ENCODE measurements at places on chromosomes 2 and 18. TPM values are rescaled to one million over a fixed set of nuclear protein-coding genes. Genes with fewer than 3 reads are reported as not detected.

DNA sequence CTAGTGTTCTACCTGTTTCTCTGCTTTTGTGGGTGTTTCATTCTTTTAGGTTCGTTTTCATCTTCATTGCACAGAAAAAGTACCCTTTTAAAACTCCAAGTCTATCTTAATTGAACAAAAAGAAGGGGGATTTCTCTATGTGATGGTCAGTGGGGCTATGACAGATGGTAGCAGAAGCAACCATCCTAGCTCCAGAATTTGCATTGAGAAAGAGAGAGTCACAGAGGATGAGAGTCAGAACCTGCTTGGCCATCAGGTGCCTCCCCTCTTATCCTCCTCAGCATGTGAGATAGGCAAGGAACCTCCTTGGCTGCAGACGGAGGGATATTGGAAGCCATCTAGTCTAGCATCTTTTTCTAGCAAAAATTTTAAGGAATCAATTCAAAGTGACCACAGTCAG lies 398.0 kb upstream of the DCC start:
- no peak for DNase-seq

Gene RASGRP3
- 41.1 TPM for polyA plus RNA-seq

GRCh38 chr2:57516698-57517340 lies 529.8 kb upstream of the VRK2 start:
- no peak for DNase-seq

- no peak for DNase-seq
These were observed 30.0 kb downstream of the IL1R2 start for GRCh38 chr2:102021779-102022178.

Gene DSC2
- polyA plus RNA-seq = 8.9 TPM

Gene OSR1
- polyA plus RNA-seq = 32.4 TPM
